ENCODE measurements at places on chromosomes 3 and 15.

DNA sequence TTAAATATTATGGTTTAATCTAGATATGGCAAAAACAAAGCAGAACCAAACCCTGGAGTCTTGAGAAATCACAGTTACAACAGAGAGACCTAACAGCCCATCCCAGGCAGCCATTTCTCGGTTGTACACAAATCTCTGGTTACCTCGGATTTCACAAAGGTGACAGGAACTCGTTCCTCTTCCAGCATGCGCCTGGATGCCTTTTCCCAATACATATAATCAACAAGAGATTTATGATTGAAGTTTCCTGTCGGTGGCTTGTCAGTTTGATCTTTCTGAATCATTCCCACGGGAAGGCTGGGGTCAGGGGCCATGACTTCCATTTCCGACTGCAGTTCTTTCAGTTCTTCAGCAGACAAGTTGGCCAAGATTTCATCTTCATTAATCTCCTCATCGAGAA, 445 bp downstream of the LMOD3 start:
- DNase-seq, result no peak

DNA sequence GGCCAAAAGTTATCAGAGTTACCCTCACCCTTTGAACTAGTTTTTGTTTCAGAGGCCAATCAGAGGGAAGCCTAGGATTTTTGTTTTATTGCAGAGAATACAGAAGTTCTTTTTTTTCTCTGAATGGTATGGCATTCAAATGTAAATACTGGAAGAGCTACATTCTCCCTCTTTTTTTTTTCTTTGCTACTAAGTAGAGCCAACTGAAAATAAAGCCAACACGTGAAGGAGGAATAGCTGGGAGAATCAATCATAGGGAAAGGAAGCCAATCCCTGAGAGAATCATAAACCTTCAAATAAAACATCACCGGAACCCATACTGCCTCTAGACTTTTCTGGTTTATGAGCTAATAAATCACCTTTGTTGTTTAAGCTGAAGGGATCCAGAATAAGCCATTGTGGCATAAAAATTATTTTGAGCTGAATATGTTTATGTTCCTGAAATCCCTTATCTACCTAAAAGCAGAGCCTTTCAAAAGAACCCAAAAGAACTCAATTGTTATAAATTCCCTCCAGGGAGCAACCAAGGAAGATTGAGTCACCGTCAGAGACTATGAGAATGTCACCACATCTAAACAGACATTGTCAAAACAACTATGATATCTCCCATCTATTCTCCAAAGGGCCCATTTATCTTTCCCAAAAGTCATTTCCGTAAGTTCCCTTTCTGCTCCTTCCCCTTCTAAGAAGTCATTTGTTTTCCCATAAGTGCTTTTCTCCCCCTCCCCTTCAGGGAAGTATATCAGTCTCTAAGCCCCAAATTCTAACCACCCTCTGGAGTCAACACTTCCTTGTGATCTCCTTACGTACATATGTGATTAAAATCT, 3.8 kb upstream of the ZNF280D start:
- no peak for DNase-seq

DNA sequence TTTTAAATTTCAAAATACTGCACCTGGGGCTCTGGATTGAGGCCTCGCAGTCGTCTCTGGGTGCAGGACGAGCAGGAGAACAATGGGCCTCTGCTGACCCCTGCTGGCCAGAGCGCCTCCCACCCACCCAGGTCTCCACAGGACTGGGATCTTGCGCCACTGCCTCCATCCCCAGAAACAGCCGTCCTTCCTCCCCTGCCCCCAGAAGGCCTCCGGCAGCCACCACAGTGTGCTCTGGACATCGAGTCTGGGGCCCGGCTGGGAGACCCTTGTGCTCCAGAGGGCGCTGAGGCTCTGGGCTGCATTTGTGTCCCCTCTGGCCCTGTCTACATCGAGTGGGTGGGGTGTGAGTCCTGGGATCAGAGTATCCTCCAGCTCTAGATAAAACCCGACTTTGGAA, 6.7 kb upstream of the ACSBG1 start:
- peak; percentile 86 for DNase-seq

DNA sequence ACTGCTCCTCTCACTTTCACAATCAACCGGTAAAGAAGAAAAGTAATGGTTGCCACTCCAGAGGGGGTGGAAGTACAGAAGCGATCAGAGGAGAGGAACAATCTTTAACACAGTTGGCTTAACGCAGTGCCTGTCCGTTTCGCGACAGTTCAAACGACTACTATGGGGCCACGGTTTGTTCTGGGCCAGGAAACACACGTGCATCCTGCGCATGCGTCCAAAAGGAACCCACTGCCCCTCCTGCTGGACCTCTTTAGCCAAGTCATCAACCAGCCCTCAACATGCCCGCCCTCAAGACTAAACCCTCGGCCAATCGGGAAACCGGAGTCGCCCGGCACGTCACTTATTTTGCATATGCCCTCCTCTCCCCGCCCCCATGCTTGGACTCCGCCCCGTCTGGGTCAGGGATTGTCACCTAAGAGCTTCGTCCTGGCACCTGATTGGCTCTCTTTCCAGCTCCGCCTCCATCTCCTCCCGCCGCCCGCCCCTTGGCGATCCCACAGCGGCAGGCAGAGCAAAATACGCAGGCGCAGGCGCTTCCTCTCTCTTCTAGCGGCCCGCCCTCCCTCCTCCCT, 345 bp upstream of the CDV3 start:
- DNase-seq, result peak; percentile 100

DNA sequence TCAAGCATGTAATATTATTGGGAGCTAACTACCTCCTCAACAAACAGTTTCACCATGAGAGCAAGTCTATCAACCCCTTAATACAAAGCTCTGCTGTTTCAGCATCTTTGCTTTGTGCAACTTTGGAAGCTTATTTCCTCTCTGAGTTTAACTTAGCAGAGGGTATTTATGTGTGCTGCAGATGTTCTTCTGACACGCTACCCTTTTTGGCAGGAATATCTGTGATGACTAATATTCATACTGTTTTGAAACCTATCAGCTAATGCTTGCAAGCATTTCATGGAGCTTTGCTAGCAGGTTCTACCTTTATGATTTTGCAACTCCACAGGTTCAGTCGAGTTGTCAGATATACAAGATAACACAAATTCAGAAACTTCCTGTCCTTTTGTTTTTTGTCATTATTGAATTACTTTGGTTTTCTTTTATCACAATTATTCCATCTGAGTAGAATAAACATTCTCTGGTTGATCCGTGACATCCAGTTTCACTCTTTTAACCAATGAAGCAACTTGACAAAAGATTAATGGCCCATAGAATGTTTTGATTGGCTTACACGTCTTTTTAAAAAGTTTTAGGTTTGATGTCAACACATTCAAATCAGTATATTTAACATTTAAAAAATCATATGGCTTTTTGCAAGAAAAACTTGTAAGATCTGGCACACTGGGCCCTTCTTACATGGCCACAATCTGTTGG, 1.7 kb upstream of the SLC9A9 start:
- no peak for DNase-seq

DNA sequence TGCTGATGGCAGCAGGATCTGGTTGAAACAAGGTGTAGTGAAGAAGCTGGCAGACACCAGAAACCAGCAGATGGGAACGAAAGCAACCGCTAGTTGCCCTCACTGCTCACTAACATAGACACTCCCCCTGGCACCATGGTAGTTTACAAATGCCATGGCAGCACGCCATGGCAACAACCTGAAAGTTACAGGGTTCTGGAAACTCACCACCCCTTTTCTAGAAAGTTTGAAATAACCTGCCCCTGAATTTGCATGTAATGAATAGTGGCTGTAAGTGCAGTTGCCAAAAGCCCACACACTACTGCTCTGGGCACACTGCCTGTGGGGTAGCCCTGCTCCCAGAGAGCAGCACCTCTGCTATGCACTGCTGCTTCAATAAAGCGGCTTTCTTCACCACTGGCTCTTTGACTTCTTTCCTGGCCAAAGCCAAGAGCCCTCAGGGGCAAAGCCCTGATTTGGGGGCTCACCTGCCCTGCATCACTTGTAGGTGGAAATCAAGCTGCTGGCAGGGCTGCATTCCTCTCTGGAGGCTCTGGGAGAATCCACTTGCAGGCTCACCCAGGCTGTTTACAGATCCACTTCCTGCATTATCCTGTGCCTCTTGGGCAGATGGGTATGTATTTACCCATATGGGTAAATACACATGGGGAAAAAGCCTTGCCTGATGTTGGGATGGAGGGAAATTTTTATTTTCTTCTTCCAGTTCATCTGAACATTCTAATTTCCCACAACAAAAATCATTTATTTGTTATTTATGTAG, 2.0 kb upstream of the GP9 start:
- no peak for DNase-seq

DNA sequence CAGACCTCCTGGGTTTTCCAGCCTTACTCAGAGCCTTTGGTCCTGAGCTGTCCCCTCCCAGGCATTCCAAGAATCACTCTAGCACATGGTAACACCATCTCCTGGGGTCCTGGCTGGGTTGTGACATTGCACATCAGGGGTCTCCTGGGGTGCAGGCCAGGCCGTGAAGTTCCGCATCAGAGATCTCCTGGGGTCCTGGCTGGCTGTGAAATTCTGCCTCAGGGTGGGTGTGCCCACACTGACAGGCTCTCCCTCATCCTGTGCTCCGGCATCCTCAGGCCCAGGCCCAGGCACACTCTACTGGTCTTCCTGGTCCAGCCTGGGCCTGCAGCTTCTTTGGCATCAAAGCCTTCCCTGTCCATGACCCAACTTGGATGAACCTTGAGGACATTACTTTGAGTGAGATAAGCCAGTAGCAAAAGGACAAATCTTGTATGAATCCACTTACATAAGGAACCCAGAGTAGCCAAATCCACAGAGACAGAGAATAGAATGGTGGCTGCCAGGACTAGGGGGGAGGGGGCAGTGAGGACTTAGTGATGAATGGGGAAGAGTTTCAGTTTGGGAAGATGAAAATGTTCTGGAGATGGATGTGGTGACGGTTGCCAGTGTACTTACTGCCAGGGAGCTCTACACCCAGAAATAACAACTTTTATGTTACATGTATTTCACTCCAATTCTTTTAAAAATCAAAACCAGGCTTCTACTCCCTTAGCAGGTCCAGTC, 49.1 kb upstream of the KLF13 start:
- DNase-seq, result peak; percentile 30

DNA sequence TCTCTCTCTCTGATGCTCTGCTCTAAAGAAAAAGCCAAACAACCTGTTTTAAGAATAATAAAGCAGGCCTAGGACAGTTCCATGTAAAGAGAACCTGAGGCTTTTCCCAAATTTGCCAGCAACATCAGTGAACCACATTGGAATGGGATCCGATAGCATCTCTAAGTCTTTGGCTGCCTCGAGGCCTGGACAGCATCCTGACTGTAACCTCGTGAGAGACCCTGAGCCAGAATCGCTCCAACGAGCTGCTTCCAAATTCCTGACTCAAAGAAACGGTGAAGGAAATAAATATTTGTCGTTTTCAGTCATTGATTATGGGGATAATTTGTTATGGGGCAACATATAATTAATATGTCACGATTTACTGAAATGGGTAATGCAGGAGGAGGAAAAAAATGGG, 1012.8 kb downstream of the ROBO2 start:
- no peak for DNase-seq

- DNase-seq, result no peak
Measured at GRCh38 chr3:38985981-38986380, 65.8 kb downstream of the SCN11A start.

- no peak for DNase-seq
Measured at GRCh38 chr3:183826448-183827250, 1.3 kb upstream of the MAP6D1 start.

DNA sequence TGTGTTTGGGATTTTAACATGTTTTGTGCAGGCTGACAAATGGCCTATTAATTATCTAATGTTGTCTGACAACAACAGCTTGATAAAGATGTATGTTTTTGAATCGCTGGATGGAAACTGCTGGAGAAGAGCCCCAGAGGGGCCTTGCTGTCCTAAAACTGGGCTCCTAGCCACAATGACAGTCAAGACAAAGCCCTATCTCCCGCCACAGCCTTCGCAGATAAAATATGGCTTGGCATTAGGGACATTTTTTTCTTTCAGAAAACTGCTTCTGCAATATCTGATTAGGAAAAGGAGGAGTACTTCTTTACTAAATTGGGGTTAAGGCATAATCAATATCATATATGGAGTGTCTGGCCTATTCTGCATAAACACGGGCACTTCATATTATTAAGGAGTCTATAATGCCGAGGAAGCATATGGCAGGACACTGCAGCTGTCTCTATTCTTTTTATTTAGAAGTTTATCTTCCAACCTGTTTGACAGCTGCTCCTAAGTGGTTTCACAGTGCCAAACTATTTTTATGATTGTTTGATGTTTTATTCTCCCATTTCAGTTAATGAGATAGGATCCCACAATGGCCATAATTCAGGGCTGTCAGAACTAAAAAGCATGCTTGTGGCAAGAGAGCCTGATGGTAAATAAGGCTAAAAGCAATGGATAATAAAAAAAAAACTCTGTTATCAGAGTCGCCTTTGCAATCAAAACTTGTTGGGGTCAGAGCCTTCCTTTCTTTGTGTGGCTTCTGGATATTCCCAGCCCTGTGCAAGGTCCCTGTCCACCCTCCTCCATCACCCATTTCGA, 210.1 kb downstream of the MECOM start:
- no peak for DNase-seq

DNA sequence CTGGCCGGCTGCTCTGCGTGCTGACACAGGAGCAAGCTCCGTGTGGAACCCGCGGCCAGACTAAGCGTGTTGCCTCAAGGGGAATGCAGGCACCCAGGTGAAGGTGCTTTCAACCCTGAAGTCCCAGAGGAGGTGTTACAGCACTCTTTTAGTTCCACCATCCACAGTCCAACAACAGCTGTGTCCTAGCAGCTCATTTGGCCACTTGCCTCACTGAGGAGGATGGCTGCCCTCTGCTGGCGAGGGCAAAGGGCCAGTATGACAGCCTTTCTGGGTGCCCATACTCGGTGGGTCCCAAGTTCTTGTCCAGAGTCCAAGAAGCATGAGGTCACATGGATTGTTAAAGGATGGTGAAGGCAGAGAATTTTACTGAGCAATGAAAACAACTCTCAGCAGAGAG, 87.8 kb downstream of the C3orf85 start:
- no peak for DNase-seq

DNA sequence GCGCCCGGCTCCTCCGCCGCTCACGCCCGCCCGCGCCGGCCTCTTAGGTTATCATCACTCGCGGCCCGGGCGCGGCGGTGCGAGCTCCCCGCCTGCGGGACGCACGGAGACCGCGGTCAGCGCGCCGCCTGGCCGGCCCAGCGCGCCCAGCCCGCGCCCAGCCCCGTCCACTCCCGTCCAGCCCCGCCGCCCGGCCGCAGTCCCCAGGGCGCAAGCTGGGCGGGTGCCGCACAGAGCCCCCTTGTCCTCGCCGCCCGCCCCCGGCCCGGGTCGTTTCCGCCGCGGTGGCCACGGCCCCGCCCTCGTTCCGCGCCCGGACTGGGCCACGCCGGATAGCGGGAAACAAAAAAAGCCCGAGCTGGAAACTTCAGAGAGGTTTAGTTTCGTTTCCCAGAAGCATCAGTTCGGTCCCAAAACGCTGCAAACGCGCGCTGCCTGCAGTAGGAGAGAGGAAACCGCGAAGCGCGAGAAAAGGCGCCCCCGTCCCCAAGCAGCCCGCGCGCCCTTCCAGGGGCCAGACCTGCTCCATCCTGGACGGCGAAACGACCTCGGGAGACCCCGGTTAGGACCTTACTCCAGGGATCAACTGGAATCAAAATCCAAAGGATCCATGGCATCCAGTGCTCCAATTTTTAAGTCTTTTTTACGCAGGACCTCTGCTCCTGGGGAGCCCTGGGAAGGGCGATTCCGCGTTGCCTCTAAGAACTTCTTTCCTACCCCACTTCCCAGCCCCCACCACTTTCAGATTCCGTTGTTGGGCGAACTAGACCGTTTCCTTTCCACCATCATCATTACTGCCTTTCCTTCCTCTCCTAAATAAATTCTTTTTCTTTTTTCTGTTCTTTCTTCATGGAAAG, at the start of gene ATP10A:
Gene ATP10A, minus strand, starts transcription at position 217 of the 857 bp plus-strand sequence. CDS start 231 bp downstream, outside the sequence.
- no peak for DNase-seq

GRCh38 chr15:80234883-80235282, 17.1 kb downstream of the CTXND1 start:
- DNase-seq, result no peak
